Stimulated activated effector memory CD8-positive, alpha-beta T cell treated with anti-CD3 and anti-CD28 coated beads, Interleukin-12 subunit alpha, Interleukin-12 subunit beta, amount 100 ng/mL, for 72 hours (primary cell): ENCODE measurements at places on chromosomes 11 and 22.

- DNase-seq = no peak
Observed at GRCh38 chr11:109512680-109513079, 90.7 kb downstream of the C11orf87 start.

DNA sequence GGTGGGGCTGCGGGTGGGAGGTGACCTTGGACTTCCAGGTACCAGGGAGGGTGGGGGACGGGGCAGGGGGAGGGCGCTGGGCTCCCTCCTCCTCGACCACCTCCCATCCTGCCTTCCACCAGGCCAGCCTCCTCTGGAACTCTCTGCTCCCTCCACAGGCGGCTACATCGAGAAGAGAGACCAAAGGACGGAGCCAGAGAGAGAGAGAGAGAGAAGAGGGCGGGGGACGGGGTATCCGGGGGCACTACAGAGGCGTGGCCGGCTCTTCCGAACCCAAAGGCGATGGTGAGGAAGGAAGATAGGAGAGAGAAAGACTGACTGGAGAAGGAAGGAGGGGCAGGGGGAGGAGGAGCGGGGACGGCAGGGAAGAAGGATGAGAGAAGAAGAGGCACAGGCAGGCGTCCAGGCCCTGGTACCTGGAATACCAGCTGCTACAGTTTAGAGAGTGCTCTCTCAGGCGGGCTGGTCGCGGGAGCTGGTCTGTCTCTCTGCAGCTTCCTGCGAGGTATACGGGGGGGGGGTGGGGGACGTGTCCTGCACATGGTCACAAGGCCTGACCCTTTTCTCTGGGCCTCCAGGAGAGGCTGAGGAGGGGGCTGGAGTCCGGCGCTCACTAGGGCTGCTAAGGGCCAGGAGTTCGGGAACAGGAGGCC is 38.0 kb downstream of the IGSF9B start:
- DNase-seq = no peak

- no peak for DNase-seq
Observed at GRCh38 chr22:42199025-42199424, 68.4 kb upstream of the CYP2D6 start.

GRCh38 chr22:48142388-48142787 is 1379.9 kb downstream of the TBC1D22A start:
- no peak for DNase-seq

DNA sequence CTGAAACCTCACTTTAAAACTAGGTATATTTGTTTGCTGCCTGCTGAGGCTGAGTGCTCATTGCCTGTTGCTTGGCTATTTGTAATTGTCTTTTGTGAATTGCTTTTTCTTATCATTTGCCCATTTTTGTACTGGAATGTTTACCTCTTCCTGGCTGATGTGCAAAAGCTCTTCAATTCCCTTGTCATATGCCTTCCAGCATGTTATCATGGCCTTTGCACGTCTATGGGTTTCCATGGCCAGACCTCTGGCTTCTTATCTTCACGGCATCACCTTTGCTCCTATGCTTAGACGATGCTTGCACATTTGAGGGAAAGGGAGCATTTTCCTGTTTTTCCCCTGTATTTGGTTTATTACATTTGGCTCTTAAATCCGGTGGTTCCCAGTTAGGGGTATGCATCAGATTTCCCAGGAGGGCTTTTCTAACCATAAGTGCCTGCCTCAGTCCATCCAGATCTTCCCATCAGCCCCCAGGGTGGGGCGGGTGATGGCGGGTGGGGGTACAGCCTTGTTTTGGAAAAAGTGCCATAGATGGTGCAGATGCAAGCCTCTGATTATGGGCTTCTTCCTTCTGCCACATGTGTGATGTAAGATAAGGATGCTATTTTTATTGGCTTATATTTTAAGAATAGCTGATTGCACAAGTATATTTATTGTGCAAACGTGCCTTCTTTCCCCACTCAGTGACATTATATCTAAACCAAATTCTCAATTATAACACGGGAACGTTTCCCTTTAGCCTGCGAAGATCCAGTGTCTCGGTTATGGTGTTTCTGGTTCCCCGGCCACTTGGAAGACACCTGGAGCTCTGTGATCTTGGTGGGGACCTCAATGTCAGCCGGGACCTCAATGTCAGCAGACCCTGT is 70.6 kb upstream of the SEPTIN5 start:
- DNase-seq = no peak

DNA sequence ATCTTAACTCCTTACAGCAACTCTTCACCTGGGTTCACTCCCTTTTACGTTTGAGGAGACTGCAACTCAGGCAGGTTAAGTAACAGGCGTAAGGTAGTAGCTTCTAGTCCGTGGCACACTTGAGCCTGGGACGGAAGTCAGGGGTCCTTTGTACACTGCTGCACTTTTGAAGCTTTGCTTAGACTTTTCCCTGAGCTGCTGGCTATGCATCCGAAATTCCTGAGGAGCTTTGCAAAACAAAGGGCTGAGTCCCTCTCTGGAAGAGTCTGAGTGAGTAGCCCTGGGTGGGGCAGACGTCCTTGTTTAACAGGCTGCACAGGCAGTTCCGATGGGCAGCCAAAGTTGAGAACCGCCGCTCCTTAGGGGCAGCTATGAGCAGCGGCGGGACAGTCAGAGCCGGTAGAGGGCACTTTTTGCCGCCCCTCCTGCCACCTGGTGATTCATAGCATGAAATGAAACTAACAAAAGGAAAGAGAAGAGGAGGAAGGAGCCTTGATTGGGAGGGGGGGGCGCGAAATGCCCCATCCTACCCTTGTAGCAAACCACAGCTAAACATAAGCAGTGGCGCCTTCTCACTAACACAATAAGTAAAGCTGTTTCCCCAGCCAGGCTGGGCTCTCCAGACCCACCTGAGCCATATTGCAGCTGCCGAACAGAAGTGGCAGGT is 1.4 kb downstream of the TMEM109 start:
- DNase-seq = peak; percentile 89

DNA sequence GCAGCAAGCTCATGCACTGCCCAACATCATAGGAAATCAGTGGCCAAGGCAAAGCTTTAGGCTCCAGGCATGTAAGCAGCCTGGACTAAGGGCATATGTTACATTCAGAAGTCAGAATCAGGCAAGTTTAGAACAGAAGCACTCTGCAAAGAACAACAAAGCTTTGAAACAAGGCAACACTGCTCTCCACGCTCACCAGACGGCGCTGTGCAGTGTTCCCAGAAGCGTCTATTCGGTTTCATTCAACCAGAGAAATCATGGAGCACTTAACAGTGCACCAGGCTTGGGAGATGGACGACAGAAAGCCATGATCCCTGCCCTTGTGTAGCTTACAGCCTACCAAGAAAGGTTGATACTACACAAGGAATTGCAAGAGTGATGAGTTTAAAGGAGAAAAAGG is 555.8 kb downstream of the BUD13 start:
- no peak for DNase-seq

DNA sequence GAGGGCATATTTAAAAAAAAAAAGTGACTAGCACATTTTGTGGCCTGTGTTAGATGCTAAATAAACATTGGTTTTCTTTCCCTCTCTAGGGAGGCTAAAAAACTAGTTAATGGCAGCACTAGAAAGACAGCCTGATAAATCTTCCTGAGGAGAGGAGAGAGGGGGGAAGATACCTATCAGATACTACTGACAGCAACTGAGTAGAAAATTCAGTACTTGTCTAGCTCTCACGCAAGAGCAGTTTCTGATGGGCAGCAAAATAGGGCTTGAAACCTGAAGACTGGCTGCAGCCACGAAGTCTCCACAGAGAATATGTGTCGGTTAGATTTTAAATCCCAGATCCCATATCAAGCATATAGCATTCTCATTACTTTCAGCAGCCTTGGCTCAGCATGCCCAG is 388.2 kb downstream of the KCNA4 start:
- DNase-seq = no peak

- no peak for DNase-seq
Observed at GRCh38 chr22:24285245-24285644, 14.6 kb downstream of the SPECC1L start.

GRCh38 chr11:42524534-42525227 is 787.1 kb upstream of the API5 start:
- DNase-seq = no peak

DNA sequence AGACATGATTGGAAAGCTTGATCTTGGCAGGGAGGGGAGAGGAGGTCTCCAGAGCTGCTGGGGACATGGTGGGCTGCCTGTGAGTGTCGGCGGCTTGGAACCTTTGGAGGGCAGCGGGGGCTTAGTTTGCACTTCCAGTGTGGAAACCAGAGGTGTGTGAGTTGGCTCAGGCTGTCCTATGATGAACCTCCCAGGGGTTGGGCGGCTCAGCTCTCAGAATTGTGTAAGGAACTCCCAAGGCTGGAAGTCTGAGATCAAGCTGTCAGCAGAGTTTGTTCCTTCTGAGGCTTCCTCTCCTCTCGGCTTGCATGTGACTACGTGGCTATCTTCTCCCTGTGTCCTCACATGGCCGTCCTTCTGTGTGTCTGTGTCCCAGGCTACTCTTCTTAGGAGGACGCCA is 87.9 kb upstream of the B3GAT1 start:
- DNase-seq = no peak

DNA sequence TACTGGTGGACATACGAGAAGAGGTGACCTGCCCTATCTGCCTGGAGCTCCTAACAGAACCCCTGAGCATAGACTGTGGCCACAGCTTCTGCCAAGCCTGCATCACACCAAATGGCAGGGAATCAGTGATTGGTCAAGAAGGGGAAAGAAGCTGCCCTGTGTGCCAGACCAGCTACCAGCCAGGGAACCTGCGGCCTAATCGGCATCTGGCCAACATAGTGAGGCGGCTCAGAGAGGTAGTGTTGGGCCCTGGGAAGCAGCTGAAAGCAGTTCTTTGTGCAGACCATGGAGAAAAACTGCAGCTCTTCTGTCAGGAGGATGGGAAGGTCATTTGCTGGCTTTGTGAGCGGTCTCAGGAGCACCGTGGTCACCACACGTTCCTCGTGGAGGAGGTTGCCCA is 6.9 kb downstream of the TRIM6 start:
- DNase-seq = no peak

DNA sequence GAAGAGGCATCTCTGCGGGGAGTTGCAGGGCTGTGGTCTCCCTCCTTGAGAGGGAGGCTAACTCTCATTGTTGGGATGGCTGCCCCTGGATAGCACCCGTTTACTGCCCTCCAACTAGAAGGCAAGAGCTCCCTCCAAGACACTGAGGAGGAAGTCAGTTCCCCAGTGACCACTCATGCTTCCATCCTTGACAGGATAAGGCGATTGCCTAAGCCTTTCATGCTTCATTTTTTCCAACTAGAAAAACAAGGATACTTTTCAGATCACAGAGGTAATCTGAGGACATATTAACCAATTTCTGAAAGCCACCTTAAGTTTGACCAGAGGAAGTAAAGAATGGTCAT is 186.6 kb downstream of the MAML2 start:
- no peak for DNase-seq

- DNase-seq = no peak
Observed at GRCh38 chr11:127993788-127994187, 593.6 kb downstream of the ETS1 start.

DNA sequence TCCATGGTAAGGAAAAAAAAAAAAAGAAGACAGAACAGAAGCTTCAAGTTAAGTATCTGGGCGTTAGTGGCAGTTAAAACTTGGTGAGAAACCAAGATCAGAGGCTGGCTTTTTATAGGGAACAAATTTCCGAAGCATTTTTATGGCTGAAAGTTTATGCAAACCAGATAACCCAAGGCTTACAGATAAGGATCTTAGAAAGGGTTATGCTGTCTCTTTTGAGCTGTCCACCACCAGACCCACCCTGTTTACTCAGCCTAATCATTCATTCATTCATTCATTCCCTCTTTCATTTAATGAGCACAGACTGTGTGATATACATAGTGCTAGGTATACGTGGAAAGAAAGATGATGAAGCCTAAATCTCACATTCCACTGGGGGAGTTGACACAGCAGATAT is 89.5 kb downstream of the ME3 start:
- DNase-seq = no peak

DNA sequence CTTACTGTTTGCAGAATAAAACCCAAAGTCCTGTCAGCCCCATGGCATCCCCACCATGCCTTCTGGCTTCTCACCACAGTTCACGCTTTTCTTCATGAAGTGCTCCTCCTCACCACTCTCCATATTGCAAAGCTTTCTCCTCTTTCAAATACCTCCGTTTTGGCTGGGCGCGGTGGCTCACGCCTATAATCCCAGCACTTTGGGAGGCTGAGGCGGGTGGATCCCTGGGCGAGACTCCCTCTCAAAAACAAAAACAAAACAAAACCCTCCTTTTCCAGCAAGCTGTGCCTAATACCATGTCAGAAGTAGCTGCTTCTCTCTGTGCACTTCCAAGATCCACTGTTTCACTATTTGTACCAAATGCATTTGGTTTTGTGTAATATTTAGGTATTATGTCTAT is 6.7 kb downstream of the BACE1 start:
- no peak for DNase-seq

GRCh38 chr11:125944350-125945010 is 1.4 kb upstream of the VSIG10L2 start:
- no peak for DNase-seq

GRCh38 chr11:35388061-35388460 is 31.3 kb downstream of the SLC1A2 start:
- no peak for DNase-seq

GRCh38 chr11:73270855-73271477 is 1.2 kb upstream of the P2RY6 start:
- DNase-seq = no peak

- DNase-seq = no peak
Observed at GRCh38 chr22:31141551-31141950, 1.2 kb upstream of the PLA2G3 start.

- no peak for DNase-seq
Observed at GRCh38 chr22:38353701-38354100, 36.5 kb upstream of the CSNK1E start.

DNA sequence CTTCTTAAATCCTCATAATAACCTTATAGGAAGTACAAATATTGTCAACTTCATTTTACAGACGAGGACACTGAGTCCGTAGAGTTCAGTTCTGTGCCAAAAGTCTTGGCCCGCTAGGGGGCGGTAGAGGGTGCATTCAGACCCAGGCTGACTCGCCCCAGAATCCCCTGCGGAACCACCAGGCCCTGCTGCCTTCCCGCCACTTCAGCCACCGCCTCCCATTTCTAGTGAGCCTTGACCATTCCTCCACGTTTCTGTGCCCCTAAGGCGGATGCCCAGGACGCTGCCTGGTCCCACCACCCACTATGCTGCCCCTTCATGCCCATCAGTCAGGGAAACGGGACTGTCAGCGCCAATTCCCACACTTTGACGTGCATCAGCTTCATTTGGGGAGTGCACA is 19.1 kb downstream of the SYT13 start:
- peak; percentile 14 for DNase-seq

- no peak for DNase-seq
Observed at GRCh38 chr11:134452838-134453155, 40.8 kb upstream of the B3GAT1 start.
